ENCODE measurements at places on chromosomes 4 and X.

DNA sequence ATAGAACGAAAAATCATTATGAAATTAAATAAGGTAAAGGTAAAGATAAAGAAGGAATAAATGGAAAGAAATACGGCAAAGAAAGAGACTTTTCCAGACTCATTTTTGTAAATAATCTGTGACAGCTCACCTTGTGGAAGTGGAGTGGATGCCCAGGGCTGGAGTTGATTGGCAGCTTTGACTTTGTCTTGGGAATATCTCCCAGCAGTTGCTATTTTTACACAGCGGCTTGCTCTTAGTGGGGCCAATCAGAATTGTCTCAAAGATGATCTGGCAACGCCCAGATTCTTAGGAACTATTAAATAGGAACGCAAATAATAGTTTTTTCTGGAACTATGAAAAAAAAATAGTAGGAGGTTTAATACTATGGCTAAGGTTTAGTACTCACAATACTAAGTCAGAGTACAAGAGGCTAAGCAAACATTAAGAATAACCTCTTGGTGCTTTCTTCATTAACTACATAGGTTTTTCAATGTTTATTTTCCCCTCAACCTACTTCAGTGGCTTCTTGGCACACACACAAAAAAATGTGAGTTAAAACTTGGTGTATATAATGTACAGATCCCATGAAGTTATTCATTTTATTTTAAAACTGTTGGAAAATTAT lies 132.7 kb downstream of the TRAM1L1 start:
- no peak for DNase-seq

DNA sequence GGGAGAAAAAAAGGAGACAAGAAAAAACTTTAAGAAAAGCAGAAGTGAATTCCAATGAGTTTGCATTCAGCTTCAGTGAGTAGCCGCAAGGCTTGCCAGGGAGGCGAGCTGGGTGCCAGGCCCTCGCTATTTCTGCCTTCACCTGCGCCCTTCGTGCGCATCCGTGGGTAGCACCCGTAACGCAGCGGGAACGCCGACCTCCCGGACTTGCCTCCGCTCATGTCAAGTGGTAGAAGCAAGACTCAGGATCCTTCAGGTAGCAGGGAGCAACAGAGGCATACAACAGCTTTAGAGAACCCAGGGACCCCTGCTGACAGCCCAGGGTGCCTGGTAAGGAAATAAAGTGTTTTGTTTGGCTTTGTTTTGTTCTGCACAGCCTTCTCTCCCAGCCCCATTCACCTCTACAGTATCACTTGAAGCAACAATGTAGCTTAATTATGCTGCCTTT lies 140.0 kb upstream of the BCOR start:
- DNase-seq = no peak

DNA sequence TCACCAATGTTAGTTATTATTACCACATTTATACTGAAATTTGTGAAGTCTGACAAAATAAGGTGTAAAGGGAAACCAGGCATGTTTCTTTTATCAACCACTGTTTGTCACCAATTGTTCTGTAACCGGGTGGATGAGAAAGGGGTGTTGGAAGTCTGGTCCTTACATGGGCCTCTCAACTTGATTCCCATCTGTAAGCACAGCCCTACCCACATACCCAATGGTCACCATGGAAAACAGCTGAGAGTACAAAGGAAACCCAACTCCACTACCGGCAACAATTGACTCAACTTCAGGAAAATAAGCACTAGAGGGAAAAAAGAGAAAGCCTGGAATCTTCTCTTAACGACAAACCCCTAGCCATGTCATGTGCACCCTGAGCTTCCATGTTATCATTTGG lies 70.8 kb upstream of the PTCHD1 start:
- no peak for DNase-seq

DNA sequence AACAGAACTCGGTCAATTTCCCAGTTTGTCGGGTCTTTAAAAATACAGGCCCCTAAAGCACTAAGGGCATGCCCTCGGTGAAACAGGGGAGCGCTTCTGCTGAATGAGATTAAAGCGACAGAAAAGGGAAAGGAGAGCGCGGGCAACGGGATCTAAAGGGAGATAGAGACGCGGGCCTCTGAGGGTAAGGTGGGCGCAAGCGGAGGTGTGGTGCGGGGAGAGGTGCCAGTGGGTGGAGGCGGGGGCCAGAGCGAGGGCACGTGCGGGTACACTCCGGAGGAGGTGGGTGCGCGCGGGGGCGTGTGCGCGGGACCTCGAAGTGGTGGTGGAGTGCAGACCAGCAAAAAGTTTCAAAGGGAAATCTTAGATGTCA lies 787 bp upstream of the TET2 start:
- DNase-seq = no peak

GRCh38 chr4:6776920-6777635 lies 5.4 kb upstream of the KIAA0232 start:
- no peak for DNase-seq

- DNase-seq = no peak
Measured at GRCh38 chrX:26848511-26848910, 614.6 kb downstream of the PPP4R3C start.

- no peak for DNase-seq
Measured at GRCh38 chrX:7983581-7983980, 56.4 kb upstream of the PNPLA4 start.

DNA sequence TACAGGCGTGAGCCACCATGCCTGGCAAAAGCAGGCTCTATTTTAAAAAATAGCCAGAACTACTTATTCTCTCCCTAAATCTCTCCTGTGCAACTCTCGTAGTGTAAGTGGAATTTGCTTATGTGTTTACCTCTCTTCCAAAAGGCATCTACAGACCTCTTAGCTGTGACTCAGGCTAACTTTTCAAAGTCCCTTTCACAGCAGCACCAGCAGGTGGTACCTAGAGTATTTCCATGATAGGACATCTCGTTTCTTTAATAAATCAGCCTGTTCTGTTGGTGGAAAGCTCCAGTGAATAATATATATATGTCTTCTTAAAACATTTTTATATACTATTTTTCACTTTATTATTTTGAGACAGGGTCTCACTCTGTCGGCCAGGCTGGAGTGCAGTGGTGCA lies 89.0 kb downstream of the NSUN7 start:
- no peak for DNase-seq

- DNase-seq = no peak
Measured at GRCh38 chrX:85084770-85085393, 81.2 kb downstream of the APOOL start.

DNA sequence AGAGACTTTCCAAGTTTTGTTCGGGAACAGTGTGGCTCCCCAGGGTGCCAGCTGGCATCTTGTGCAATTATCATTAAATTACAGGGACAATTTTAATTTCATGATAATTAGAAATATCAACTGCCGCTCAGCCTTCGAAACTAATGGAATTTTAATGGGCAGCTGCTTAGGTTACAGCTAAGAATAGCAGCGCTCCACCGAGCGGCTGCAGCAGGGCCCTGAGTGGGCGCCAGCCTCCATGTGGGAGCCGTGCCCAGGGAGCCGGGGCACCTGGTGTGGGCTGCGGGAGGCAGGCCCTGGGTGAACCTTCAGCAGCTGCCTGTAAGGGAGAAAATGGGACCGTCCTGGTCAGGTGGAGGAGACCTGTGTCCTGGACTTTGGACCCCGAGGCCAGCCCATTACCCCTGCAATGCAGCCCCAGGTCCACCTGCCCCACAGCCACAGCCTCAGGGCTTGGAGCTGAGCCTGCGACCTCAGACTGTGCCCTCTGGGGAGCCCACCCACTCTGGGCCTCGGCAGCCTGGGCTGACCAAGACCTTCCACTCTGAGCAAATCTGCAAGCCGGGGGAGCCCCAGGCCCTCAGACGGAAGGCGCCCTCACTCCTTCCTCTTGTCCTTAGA lies 21.1 kb downstream of the MSANTD1 start:
- DNase-seq = no peak

DNA sequence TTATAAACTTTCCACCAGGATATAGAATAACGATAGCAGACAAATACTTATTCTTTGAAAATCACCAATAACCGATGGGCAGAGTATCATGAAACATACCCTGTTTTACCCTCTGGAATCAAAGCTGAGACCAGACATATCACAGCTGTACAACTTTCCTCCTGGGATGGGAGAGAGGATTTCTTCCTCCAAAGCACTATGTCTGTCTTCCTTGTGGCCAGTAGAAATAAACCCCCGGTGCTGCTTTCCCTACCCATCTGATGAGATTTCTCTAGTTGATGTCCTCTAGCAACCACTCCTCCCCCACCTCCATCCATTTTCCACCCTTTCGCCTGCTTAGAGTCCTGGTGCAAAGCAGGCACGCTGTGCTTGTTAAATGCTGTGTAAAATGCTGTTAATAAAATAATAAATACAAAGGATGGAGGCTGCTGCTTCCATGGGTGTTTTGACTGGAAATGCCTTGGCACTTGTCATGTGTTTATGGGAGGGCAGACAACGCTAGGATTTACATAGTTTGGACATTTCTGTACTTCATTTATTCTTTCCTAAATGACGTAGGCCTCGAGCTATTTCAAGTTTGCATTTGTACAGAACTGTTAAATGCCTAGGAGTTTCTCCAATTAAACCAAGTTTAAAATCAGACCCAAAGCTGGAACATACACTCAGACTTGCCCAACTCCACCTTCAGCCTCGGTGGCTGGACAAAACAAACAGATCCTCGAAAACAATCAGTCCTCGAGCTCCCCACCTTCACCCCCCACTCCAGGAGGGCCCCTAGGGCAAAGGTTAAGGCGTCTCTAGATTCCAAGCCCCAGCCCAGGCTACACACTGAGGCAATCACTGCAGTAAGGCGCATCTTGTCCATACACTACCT lies 10.1 kb downstream of the BCOR start:
- no peak for DNase-seq

DNA sequence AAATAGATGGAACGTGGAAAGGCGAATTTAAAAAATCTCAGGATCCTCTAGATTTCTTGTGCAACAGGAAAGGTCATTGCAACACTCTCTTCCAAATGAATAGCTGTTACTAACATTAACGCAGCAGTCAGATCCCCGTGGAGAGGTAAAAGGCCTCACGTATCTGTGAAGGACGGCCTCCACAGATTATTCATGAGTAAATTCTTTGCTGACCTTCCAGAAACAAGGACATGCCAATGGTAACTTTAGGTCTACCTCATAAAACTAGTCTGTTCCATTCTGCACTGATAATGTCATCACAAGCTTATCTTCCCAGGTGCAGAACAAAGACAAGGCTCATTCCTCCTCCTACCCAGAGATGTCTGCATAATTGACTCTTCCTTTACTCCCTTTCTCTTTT lies 16.1 kb upstream of the REPS2 start:
- DNase-seq = no peak

DNA sequence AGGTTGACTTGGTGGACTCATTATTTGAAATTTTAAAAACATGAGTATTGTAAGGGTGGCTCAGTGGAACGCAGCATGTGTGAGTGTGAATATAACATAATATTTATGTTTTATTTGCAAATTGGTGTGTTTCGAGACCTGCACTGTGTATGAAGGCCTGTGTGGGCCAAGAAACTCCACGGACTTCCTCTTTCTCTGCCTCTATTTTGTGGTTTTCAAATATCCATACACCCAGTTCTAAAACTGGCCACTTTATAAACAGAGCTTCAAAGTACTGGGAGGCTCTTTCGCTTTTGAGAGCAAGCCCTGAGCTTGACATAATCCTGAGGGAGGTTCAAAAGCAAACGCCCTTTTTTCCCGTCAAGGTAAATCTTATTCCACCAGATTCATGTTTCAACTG lies 187.7 kb downstream of the GPAT3 start:
- no peak for DNase-seq

DNA sequence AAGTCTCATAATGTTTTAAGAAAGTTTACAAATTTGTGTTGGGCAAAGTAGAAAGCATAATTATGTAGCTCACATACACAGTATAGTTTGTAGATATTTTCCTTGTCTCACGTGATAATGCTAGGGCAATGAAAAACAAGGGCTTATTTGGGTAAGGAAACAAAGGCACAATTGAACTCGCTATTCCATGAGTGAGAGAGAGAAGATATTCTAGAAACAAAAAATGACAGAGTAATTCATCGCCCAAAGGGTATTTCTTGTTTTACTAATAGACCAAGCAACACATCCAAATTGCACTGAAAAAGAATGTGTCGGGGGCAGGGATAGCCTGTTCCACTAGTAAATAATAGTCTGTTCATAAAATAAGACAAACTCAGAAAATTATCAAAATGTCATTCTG lies 3.6 kb upstream of the ASB11 start:
- no peak for DNase-seq

DNA sequence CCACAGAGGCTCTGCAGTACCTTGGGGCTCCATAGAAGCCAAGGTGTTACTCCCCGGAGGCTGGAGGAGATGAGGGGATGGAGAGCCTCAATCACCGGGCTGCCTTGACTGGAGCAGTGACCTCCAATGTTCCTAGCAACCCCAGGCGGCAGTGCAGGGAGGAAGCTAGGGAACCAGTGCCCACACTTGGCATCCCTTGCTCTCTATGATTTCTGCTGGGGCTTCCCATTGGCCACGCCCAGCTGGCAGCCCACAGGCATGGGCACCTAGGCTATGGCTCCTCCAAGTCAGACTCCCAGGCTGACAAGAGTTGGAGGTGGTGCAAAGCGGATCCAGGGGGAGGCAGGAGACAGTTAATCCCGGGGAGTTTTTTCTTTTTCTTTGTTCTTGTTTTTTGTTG lies 229.7 kb downstream of the EVC2 start:
- DNase-seq = no peak

- no peak for DNase-seq
Measured at GRCh38 chr4:39446483-39446841, 12.3 kb downstream of the RPL9 start.

DNA sequence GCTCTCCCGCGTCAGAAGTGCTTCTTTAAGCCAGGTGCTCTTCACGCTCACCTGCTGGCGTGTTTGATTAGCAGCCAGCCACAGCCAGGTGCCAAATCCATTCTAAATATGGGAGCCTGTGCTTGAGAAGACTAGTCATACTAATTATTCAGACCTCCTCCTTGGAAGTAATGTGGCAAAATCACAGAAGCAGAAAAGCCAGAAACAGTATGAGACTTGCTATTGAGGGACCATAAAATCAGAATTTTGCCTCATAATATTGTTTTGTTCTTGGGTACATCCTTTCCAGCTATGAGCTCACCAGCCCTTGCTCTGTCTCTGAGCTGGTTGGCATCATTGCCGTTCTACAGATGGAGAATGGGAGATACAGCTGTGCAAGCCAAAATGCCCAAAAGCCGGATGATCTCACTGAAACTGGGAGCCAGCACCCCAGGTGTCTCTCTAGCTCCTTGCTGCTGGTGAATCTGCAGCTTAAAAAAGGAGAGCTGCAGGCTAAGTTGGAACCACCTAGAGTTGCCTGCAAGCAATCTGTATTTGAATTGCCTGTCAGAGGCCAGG lies 205.4 kb downstream of the SHROOM3 start:
- no peak for DNase-seq

DNA sequence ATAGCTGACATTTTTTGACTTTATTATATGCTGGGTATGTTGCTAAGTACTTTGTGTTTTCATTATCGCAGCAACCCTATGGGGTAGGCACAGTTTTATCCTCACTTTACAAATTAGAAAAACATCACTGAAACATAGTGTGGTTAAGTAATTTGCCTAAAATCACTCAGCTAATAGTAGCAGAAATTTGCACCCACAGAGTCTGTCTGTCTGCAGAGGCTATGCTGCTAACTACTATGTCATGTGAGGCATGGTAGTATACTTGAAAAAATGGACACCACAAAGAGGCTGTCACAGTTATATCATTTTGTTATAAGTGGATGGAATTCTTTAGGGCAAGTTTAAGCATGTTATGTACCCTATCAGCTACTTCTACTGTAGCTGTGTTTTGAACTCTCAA lies 69.0 kb downstream of the STAG2 start:
- no peak for DNase-seq

GRCh38 chr4:171288816-171289432 lies 524.3 kb upstream of the GALNTL6 start:
- DNase-seq = no peak

GRCh38 chr4:111963158-111963700 lies 182.0 kb upstream of the FAM241A start:
- DNase-seq = no peak

GRCh38 chr4:10013722-10014121 lies 7.6 kb downstream of the SLC2A9 start:
- peak; percentile 35 for DNase-seq
